ENCODE measurements at places on chromosomes 6 and 20.

DNA sequence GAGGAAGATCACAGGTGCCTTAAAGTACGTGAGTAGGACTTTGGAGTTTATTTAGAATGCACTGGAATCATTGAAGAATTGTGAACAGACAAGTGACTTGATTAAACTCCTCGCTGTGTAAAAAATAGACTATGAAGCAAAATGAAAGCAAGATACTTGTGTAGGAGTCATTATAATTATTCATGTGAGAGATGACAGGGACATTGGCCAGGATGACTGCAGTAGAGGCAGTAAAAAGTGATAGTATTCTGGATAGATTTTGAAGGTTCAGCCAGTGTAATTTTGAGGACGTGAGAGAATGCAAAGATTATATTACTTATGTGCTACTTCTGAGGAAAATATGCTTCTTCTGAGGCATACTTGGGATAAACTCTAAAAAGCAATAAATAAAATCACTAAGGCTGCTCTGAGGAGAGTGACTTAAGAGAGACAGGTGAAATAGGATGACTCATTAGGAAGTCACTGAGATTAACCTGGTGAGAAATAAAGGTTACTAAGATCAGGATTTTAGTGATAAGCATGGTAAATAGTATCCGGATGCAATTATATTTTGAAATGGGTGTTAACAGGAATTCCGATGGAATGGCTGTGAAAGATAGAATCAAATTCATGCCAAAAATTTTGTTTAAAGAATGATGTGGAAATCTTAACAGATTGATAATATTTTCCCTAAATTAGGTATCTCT is 202.0 kb downstream of the CENPW start:
- peak; percentile 14 for DNase-seq

GRCh38 chr6:114171473-114171872 is 171.3 kb downstream of the HS3ST5 start:
- no peak for DNase-seq

DNA sequence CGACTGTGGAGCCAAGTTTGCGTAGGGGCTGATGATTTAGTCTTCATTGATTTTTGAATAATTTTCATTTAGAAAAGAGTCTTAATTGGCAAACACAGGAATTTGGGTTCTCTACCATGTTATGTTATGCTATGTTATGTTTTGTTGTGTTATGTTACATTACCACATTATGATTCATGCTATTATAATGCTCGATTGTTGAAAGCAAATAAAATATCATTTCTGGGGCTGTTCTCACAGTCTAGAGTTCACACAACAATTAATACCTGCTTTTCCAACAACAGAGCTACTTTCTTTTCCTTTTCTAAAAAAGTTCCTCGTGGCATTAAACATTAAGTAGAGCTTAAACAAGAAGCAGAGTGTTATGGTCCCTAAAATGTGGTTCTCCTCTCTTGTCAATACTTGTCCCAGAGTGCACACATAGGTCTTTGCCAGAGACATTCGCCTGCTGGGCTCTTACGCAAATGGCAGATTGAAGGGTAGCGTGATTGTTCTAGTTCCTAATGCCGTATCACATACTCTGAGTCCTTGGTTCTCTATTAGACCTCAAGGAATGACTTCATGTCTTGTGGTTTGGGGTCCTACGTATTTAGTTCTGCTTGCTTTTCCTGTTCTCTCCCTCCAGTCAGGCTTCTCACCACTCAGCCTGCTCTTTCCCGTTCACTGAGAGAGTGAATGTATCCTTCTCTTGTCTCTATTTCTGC is 370.3 kb downstream of the CD109 start:
- no peak for DNase-seq

GRCh38 chr6:119028091-119028490 is 50.4 kb downstream of the FAM184A start:
- no peak for DNase-seq

DNA sequence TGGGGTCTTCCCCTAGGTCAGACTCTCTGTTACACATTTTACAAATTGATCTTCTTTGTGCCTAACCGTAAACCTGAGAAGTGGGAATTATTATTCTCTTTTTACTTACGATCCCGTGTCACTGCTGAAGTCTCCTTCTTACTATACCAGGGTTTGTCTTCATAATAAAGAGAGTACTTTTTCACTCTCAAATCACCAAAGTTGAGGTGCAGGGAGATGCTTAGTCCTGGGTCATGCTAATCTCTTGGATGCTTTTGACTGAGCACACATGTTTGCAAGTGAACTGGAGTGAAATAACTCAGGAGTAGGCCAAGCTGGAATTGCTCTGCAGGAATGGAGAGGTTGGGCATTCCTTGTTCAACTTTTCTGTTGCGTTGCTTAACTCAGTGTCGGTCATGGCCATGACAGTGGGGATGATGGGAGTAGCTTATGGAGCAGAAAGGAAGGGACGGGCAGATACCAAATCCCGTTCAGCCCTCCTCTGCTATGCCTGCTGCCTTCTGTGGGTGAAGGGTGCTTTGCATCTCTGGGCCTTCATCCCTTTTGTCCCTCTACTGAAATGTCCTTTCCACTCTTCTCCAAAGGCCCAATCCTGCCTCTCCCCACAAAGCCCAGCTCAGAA is 15.2 kb upstream of the TAGAP start:
- DNase-seq: no peak

- no peak for DNase-seq
These were observed 134.8 kb upstream of the FOXA2 start for GRCh38 chr20:22719167-22719591.

- DNase-seq: no peak
These were observed 127.7 kb downstream of the BFSP1 start for GRCh38 chr20:17403461-17403860.

DNA sequence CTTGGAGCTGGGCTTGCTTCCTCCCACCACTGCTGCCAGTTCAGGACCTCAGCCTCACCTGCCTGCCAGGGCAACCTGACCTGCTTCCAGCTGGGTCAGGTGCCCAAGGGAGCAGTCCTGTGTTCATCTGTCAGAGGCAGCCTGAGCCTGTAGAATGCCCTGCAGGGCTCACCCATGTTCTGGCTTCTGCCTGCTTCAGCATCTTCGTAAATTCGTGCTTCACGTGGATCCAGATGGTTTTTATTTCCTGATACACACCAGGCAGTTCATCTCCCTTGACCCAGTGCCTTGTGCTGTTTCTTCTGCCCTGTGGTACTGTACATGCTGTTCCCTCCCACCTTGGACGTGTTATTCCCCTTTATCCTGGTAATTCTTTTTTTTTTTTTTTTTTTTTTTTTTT is 50.2 kb downstream of the ARID1B start:
- DNase-seq: no peak

DNA sequence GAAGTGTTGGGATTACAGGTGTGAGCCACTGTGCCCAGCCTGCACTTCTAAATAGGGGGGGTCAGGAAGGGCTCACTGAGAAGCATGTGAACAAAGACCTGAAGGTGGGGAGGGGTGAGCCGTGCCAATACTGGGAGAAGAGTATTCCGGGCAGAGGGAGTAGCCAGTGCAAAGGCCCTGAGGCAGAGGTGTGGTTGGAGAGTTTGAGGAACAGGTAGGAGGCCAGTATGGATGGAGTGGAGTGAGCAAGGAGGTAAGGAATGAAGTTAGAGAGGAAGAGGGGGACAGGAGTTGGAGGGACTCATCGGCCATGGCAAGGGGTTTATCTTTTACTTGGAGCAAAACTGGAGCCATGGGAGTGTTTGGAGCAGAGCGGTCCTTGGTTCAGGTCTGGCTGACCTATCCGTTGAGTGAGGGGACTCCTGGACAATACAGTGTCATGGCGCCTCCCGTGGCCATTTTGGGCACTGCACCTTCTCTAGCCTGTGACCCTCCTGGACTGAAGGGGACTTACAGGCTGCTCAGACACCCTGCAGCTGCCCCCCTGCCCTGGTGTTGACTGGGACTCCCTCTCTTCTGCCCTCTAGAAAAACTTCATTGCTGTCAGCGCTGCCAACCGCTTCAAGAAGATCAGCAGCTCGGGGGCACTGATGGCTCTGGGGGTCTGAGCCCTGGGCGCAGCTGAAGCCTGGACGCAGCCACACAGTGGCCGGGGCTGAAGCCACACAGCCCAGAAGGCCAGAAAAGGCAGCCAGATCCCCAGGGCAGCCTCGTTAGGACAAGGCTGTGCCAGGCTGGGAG is 12.1 kb downstream of the FOXS1 start:
- no peak for DNase-seq

- no peak for DNase-seq
These were observed 165.9 kb downstream of the JARID2 start for GRCh38 chr6:15411766-15412165.

All from Ammon's horn (tissue), 1 donor.